ENCODE measurements at places on chromosomes 5 and 9.

DNA sequence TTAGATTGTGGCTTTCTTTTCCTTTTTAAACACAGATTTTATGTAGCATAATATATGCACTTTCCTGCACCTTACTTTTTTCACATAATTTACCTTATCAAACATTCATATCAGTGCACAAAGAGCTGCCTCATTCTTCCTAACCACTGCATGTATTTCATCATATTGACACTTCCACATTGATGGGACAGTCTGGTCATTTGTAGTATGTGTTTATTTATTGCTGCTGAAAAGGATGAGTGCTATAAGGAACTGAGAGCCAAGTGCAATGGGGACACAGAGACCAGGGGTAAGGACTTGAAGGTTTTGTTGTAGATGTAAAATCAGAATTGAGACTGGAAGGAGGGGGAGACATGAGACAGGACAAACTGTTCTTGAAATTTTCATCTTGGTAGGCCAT, 193.8 kb downstream of the SMARCA2 start:
- DNase-seq, result no peak

DNA sequence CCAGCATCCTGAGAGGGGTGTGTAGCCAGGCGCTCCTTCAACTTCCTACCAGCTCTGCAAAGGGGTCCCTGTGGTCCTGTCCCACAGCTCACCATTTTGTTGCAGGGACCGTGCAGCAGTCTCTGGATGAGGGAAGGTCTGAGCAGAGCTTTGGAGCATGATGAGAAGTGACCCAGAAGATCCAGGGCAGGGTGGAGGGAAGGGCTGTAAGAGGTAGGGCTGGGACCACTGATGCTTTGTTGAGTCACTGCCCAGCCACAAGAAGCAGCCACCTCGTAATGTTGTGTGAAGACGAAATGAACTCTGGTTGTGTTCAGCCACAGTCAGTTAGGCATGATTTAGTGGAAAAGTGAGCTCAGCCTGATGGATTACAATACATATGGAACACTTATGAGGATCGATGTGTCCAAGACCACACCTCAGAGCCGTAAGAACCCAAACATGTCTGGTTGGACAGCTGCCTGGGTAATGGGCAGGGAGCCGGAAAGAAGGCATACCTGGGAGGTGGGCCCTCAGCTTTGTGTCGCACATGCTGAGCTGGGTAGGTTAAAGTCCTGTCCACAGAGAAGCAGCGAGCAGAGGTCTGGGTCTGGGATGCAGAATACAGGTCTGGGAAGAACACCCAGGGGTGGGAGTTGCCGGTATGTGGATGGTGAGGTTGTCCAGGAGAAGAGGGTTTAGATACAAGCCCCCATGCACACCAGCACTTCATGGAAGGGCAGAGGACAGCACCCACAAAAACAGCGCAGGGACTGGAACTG, 250.1 kb downstream of the GADD45G start:
- no peak for DNase-seq

DNA sequence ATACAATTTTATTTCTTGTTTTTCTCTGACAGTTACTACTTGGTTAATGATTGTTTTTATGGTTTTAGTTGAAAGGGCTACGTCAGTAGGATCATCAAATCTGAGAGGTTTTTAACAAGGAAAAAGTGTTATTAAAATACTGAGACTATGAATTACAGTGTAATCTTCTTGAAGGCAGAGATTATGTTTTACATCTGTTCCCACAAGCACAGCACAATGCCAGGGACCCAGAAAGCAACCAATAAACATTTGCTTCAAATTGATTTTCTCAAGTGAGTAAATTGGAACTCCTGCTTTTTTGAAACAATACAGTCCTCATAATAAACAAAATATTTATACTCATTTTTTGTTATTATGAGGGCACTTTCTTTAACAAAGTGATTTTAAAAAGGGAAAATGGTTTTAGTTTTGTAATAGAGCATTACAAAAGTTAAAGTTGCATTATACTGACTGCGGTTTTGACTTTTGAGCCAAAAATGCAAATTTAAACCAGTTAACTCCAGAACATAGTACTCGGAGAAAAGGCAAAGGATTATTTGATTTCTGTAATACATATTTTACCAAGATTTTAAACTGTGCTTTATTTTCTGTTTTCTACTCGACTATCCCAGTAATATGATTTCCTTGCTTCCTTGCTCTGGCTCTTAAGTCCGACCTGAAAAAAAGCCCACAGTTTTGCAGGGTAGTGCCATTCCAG, 176.9 kb downstream of the GDNF start:
- no peak for DNase-seq

DNA sequence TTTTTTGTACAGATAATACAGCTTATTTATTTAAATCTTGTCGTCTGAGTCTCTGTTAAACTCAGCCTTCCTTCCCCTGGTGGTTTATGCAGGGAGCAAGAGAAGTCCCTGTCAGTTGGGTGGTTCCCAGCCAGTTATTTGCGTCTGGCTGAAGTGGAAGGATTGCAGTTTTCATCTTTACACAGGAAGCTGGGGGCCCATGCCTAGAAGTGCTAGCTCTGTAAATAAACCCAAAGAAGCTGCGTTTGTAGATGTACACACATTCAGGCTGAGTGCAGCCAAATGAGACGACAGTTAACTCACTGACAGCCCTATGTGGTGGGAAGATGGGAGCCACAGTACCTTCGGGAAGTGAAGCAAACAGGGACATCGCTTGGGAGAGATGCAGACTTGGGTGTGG, 122.1 kb downstream of the SAXO1 start:
- DNase-seq, result no peak

DNA sequence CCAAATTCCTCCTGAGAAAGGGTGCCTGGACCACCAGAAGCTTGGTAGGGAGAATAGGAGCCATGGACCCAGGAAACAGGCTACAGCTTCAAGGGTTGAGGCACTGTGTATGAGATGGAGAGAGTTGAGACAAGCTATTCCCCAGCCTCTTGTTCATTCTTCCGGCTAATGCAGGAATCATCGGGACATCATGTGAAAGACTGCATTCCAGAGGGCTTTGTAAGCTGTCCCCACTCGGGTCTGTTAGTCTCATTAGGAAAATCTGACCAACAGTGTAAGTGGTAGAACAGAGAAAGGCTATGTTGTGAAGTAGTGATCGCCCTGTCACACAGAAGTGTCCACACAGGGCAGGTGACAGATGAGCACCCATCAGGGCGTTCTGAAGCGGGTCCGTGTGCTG, 81.4 kb downstream of the GABBR2 start:
- DNase-seq, result no peak

DNA sequence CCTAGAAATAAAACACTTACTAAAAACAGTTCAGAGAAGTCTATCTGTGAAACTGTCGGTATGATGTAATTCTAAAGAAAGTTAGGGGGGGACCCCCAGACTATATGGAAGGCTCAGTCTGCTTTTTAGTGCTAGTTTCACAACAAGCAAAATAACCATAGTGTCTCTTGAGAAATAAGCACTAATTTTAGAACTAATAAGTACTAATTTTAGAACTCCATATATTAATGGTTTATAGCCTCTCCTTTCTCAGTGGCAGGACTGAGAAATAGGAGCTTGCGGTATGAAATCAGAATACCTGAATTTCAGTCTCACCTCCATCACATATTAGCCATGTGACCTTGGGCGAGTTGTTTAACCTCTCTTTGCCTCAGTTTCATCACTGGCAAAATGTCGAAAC, 1.4 kb upstream of the PHF24 start:
- peak; percentile 31 for DNase-seq

DNA sequence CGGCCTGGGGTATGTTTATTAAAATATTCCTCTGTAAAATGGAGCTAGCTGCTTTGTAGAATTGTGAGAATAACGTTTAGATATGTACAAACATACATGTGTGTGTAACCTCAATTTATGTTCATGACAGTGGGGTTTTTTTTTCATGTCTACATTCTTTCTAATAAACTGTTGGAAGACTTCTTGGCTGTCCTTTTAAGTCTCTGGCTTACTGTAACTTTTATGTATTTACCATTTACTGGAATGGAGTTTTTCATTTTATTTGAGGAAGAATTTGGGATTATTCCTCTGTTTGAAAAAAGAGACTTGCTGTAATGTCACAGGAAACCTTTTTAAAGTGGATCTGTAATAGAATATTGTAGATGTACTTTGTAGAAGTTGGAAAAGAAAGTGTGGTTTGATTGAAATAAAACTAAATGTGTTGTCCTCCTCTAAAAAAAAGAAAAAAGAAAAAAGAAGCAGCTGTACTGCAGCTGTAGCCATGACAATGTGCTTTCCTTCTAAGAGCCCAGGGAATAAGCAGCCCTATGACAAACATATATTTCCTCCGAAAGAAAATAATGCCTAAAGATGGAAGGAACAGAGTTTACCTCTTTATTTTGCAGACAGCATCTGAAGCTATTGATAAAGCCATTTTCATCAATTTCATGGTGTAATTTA, 71.2 kb upstream of the FREM1 start:
- DNase-seq, result no peak

DNA sequence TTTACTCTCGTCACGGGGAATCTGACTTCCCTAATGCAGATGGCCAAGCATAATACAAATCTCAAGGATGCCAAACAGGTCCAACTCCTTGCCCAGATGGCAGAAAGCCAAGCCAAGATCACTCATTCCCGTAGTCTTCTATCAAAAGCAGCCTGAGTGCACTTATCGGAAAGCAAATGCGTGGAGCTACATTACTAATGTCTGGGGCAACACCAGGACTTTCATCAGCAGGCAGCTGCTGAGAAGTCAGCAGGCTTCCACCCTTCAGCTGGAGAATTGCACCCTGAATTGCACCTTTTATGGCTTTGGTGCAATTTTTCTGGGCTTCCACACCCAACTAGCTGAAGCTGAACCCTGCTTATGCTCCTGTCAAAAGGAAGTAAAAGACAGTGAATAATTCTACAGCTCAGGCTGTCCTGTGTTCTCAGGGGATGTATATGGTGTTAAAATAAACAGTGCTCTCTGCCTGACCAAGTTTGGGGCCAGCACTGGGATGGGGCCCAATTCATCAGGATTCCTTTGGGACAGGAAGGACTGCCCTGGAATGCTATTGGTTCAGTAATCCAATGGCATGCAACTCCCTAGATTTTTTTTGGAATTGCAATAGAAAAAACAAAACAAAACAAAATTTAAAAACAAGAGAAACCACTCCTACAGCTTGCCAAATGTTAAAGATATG, 92.6 kb downstream of the DPYSL3 start:
- DNase-seq, result no peak

- no peak for DNase-seq
Observed at GRCh38 chr5:17180864-17181723, 36.3 kb upstream of the BASP1 start.

GRCh38 chr5:142484821-142485387, 160.1 kb upstream of the SPRY4 start:
- no peak for DNase-seq

GRCh38 chr5:35470866-35471265, 146.8 kb upstream of the SPEF2 start:
- no peak for DNase-seq

GRCh38 chr5:139631520-139632165, 16.5 kb upstream of the CXXC5 start:
- DNase-seq, result no peak

GRCh38 chr5:40791715-40792139, 6.4 kb downstream of the PRKAA1 start:
- no peak for DNase-seq

DNA sequence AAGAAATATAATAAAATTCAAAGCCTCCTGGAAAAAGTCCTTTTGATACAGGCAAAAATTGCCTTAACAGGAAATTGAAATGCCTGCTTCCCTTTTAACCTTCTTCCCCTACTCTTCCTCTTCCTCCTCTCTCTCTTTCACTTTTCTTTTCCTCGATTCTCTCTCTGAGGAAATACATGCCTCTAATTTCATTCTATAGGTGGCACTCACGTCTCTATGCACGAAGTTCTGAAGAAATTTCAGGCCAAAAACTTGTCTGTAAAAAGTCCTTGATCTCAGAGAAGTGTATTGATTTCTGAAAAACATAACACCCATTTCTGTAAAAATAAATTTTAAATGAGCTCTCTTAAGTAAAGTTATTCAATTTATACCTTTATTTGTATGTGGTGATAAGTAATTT, 371.7 kb upstream of the IRX4 start:
- no peak for DNase-seq

DNA sequence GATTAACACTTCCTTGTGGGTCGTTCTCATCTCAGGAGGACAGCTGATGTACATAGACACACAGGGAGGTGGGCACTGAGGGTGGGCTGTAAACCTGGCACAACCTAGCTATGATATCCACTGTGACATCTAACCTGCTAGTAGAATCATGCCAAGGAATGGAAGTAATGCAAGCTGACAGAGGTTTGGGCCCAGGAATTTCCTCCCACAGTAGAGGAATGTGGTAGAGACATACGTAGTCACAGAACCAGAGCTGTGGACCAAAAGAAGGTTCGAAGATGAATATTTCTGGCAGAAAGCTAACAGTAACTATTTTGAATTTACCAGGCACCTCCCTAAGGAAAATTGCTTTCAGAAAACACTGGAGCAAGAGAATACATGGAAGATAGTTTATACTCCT, 15.2 kb upstream of the DNAJC25 start:
- no peak for DNase-seq

DNA sequence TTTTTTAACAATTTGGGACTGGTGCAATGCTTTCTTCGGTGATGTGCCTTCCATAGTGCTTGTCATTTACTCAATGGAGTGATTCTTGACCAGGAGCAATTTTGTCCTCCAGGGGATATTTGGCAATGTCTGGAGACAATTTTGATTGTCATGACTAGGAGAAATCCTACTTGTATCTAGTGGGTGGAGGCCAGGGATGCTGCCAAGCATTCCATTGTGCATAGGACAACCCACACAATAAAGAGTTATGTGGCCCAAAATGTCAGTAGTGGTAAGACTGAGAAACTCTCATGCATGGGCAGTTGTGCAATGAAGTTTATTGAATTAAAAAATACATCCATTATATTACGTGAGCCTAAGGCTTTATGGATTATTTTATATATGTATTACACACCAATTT, 70.5 kb downstream of the FOCAD start:
- no peak for DNase-seq

- peak; percentile 20 for DNase-seq
Observed at GRCh38 chr5:104361932-104362331, 799.3 kb upstream of the NUDT12 start.

- no peak for DNase-seq
Observed at GRCh38 chr9:77158772-77159513, 18.4 kb upstream of the VPS13A start.

- no peak for DNase-seq
Observed at GRCh38 chr5:82793808-82794419, 283.3 kb downstream of the TMEM167A start.

DNA sequence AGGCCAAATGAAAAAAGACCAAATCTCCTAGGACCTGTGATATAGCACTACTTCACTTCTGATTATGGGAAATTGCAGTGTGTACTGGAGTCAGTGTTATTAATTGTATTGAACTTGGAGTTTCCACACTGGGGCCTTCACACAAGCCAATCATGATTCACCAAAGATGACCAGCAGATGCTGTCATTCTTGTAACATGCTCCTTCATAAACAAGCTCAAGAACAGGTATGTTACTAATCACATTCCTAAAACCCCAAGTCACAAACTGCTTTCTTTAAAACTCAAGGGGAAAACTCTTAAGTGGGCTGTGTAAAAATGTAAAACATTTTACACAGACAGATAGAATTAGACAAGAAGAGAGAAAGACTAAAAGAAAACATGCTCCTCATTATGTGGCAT, 5.6 kb downstream of the KLHL3 start:
- DNase-seq, result no peak

All from GM06990 (cell line).